ENCODE measurements at places on chromosomes 1 and 21. TPM values are rescaled to one million over a fixed set of nuclear protein-coding genes. Genes with fewer than 3 reads are reported as not detected.

Gene CD52
- not detected for total RNA-seq

Gene IER5
- total RNA-seq, result 64.7 TPM

Gene NBPF4
- total RNA-seq, result not detected

Gene RIMKLA
- not detected for total RNA-seq

Gene SPATA17
- total RNA-seq, result 1.5 TPM
